ENCODE measurements at places on chromosomes 2 and 18. TPM values are rescaled to one million over a fixed set of nuclear protein-coding genes. Genes with fewer than 3 reads are reported as not detected.

DYNAP gene
- not detected for total RNA-seq

LOXL3 gene
- total RNA-seq: 155 TPM

CASP8 gene
- 18.9 TPM for total RNA-seq

VWA3B gene
- not detected for total RNA-seq

DCAF17 gene
- 24.0 TPM for total RNA-seq

C2orf15 gene
- total RNA-seq: not detected

PDIA6 gene
- total RNA-seq: 404 TPM
